ENCODE measurements at places on chromosomes 13 and 19.
A peak's percentile ranks its signal among the peaks of the same experiment; 100 is the strongest.

DNA sequence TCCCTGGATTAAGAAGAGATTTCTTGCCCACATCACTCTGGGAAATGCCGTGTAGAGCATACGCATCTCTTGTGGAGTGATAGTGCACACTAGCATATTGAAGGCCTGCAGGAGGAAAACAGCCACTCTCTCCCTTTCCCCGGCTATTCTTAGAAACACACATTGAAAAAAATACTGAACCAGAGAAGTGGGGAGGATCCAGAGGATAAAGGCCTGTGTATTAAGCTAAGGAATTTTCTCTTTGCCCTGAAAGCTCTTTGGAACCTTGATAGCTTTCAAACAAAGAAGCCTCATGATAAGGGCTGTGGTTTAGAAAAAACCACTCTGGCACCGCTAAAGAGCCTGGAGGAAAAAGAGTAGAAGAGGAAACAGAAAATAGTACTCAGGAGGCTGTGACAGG, 386.1 kb upstream of the NBEA start:
- DNase-seq = no peak

DNA sequence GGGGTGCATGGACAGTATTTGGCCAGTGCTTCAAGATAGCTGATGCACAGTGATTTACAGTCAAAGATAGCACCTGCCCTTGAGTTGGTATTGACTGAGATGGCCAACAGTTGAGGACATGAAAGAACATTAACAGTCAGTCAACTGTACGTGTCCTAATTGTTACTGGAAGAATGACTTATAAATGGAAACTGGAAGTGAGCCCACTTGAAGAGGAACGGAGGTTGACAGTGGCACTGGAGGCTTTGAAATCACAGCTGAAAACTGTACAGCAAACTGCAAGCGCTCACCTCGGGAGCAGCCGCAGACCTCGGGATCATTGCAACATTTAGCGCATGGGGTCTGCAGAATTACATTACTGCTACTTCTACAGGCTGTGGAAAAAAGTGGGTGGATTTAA, 77.1 kb downstream of the GGACT start:
- DNase-seq = no peak

- peak; percentile 39 for DNase-seq
Measured at GRCh38 chr19:21587549-21587948, 82.1 kb downstream of the ZNF429 start.

DNA sequence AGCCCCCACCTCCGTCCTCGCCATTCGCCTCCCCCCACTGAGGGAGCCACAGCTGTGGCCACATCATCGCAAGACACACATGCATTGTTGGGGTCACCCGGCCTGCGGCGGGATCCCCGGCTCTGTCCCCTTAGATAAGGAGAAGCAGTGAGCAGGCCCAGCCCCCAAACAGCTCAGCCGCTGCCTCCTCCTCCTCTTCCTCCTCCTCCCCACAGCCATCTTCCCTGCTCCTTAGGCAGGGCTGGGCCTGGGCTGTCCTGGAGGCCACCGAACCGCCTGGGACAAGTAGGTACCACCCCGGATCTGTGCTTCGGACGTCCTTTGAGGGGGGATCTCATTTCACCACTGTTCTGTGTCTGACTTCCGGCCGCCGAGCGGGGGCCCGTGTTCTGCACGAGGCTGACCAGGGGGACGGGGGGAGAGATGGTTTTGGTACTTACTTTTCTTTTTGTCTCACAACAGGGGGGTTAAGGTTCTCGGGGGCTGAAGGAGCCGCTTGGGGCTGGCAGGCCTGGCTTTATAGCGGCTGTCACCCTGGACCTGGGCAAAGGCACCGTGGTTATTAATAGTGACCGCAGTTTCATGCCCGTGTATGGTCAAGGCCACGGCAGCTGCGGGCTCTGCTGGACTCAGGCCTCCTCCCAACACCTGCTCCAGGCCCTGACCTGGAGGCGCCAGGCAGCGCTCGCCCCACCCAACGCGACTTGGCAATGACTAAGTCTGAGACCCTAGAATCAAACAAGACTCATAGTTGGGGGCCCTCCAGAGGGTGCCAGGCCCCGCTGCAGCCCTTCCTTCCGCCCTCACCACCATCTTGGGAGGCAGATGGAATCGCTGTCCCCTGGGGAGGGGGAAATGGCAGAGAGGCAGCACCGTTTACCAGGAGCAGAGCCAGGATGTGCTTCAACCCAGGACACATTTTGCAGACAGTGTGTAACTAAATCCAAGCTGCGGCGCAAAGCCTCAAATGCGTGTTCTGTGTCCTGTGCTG, 18.3 kb downstream of the NMRK2 start:
- no peak for DNase-seq

DNA sequence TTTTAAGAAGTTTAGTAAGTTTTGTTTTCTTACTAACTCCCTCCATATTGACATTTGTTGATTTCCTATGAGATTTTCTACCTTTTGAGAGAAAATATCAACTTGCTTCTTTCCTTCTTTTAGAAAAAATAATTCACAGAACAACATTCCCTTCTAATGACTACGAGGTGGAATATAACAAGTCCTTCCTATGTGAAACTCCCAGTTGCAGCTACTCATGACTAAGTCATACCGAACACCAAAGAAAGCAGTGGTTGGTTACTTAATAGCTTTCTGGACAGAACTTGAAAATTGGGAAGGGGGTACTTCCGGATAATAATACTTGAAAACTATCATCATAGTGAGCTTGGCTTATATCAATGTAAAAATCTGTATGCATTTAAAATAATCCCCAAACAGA, 144.8 kb downstream of the DACH1 start:
- DNase-seq = no peak

- no peak for DNase-seq
Measured at GRCh38 chr13:21744149-21744548, 73.3 kb downstream of the FGF9 start.

DNA sequence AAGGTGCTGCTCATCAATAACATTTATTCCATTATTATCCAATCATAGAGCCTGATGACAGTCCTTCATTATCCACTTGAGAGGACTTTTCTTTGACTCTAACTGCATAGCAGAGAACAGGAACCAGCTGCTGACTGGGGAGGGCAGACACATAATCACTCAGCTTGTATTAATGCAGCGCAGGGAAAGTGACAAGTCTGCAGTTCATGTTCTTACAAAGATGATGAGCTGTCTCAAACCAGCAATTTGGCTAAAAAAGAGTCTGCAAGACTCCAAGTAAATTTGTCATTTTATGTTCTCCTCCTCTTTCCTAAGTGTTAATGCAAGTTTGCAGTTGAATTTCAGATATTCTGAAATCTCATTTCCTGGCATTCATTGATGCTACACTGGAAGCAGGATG, 40.0 kb upstream of the CBY2 start:
- DNase-seq = no peak

DNA sequence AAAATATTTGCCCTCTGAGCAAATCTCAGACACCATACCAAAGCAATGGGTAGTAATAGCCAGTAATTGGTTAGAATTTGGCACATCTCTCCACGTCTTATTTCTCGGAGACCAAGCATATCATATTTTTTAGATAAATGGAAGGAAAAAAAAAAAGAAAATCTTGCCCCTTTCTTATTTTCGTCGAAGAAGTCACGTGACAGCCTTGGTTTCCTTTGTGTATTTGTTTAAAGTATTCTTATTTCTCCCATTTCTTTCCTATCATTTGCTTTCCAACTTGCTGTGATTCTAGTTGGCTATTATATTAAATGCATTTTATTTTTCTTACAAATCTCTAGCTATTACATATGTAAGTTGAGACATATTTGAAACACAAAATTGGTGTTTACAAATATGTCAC, 2155.9 kb downstream of the PCDH9 start:
- no peak for DNase-seq

DNA sequence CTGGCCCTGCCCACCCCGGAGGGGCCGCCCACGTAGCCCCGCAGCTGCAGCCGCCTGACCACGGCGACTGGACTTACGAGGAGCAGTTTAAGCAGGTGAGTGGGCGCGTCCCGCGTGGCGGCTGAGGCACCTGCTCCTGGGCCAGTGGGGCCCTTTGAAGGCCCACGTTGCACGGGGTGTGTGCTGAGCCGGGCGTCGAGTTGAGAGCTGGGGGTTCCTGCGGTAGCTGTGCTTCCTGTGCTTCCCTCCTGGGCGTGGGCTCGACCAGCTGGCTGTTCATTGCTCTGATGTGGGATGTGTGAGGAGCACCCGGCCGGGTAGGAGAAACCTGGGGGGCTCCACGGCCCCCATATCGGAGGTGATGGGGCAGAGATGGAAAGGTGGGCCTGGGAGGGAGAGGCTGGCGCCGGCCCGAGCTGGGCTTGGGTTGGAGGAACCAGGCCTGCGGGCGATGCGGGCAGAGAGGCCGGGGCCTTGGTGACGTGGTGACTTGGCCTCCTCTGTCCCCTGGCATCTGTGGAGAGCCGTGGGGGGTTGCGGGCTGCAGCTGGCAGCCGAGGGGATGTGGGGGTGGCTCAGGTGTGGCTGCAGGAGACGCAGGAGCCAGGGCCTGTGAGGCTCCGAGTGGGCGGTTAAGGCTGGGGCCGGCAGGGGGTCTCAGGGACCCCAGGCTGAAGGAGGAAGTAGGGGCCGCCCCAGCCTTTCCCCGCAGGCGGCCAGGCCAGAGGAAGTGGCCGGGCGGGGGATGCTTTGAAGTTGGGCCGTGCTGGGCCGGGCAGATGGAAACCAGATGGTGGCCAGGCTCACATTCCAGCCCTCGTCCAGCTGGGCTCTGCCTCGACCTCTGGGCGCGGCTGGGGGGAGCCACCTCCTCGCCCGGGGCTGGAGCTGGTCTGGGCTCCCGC, 7.1 kb downstream of the ARID3A start:
- DNase-seq = no peak

DNA sequence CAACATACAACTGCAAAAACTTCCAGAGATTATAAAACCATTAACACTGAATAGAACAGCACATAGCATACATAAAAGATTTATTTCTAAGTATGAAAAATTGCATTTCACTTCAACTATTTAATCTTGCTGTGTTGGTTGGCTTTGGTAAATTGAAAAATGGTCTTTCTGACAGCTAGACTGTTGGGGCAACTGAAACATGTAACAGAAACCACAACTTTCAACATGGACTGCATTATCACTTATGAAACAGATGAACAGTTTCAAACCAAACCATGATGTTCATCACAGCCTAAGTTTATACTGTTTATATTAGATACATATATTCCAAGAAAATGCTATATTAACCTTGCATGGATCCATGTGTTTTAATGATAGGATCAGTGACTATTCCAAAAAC, 324.1 kb upstream of the PCDH9 start:
- no peak for DNase-seq

DNA sequence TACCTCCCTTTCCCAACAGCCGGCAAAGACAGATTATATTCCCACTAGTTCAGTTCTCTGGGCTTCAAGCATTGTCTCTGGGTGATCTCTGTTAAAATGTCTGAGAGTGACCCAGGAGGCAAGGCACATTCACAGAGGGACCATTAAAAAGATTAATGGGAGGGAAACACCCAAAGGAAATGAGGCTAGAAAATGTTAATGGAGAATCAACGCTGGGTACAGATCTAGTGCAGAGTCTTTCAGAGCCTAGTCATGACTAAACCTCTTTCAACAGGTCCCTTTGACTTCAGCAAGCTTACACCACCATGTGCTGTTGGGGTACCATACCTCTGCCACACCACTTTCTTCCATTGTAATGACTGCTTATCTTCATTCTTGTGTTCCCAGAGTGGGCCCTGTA, 358.6 kb downstream of the DCT start:
- DNase-seq = no peak
